NCI-H1105 treated with DMSO at 0.1 percent for 48 hours (cell line): ENCODE measurements at places on chromosomes 2 and 18.

- DNase-seq, result peak; percentile 67
These were observed 8.7 kb upstream of the TFCP2L1 start for GRCh38 chr2:121293450-121294325.

DNA sequence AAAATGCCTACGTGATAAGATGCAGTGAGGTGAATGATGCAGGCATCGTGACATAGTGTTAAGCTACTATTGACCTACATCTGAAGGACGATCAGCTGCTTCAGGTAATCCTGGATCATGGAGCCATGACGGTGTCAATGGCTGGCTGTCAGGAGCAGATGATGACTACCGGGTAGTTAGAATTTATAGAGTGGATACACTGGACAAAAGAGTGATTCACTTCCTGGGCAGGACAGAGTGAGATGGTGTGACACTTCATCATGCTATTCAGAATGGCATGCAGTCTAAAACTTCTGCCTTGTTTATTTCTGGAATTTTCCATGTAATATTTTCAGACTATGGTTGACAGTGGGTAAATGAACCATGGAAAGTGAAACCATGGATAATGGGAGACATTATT lies 29.5 kb downstream of the METTL8 start:
- DNase-seq, result no peak

DNA sequence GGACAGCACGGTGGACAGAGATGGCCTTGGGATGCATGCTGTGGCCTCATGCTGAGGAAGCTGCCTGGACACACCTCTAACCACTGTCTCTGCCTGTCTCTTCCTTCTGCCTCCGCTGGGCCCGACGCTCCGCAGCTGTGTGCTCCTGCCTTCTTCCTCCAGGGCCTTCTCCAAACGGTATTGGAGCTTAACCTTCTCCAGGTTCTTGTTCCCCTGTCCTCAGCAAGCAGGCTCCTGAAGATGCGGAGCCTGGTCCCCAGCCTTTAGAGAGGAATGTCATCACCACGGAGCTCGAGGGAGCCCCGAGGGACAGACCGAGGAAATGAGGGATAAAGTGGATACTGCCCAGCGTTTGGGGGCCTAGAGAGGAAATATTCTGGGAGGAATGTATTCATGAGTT lies 155.1 kb downstream of the DYSF start:
- DNase-seq, result no peak

DNA sequence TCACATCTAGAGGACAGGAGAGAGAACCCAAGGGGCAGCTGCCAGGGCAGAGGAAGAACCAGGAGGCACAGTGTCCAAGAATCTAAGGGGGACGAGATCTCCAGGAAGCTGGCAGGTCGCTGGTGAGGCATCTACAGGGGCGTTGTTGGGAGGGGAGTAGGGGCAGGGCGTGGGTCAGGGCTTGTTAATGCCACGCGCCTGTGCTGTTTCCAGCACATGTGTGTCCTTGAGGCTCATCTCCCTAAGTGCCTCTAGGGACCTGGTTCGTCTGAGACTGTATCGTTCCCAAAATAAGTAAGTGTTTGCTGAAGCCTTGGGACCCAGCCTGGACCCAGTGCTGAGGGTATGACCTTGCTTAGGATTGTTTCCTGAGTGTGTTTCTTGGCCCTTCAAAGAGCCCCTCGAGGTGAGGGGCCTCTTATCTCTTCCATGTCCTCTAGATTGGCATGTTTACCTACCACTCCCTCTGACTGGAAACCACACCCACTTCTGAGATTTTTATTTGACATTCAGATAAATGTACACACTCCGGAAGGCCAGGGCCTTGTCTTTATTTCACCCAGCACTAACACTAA lies 22.2 kb downstream of the HK2 start:
- no peak for DNase-seq

DNA sequence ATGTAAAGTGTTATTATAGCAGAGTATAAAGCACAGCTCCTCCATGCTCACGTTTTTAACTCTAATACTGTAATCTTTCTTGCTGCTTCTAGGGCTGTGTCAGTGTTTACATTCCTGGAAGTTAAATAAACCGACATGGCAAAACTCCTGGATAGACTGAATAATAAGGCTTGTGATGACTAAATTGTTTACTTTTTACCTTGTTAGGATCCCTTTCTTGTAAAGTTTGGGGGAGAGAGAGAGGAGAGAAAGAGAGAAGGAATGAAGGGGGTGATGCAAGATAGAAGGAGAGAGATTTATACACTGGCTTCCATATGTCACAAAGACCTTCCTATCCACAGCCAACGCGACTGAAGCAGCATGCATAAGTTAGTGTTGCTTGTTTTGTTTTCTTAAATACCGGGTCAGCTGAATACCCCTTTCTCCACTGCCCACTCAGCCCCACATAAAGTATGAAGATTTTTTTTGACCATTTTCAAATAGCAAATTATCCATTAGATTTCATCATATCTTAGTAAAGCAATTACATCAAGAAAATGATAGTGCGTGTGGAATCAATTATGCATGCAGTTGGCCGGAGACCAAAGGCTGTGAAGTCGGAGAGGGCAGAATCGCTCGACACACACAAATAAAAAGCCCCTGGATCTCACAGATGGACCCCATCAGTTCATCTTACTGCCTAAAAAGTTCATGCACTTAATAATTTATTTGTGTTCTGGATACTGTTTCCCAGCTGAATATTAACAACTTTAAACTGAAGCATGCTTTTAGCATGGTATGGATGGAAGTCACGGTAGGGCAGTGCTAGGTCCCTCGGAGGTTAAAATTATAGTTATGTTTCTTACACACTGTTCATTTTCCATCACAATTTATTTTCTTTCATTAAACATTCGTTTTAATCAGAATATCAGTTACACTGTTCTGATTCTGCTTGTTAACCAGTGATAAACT lies 20.1 kb downstream of the BCL11A start:
- DNase-seq, result no peak

DNA sequence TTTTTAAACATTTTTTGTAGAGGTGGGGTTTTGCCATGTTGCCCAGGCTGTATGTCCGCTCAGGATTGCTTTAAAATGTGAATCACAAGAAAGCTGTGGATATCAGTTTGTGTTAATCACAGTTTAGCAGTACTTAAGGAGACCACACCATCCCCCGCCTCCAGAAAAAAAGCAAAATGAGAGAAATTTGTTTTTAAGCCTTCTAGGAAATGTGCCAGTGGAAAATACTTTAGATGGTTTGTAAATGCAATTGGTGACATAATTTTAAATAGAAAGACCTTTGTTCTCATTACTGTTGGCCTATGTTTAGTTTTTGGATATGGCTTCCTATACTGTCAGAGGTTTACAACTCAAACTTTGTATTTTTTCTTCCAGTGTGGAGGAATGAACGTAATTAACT lies 27.0 kb downstream of the GCA start:
- DNase-seq, result no peak

DNA sequence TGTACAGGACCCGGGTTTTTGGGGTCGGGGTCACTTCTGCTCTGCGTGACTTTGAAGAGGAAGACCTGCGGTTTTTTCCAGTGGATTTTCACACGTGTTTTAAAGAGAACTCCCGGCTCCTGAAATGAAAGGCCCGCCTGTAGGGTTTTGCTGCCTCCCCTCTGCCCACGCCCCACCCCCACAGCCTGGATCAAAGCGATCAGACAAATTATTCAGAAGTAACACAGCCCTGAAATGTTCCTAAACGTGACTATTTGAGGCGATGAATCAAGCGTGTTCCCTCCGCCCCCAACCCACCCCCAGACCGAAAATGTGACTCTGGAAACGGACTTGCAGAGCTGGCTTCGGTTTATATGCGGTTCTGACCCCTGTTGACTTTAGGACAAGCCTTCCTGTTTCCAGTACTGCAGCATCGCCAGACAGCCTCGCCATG lies 28.7 kb upstream of the SMIM21 start:
- no peak for DNase-seq

DNA sequence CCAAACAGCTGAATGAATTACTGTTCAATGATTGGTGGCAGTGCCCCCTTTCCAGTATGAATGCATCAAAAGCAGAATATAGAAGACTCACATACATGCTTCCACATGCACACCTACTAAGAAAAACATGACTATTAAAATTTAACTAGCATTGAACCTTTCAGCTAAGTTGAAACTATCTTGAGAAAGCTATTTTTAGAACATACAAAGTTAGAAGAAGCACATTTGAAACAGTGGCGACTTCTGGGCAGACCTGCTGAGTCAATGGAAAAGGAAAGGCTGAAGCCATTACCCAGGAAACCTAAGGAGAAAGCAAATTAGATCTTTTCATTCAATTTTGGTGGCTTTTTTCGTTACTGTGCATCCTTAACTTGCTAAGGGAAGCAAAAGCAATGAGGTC lies 55.9 kb downstream of the PLA2R1 start:
- no peak for DNase-seq

DNA sequence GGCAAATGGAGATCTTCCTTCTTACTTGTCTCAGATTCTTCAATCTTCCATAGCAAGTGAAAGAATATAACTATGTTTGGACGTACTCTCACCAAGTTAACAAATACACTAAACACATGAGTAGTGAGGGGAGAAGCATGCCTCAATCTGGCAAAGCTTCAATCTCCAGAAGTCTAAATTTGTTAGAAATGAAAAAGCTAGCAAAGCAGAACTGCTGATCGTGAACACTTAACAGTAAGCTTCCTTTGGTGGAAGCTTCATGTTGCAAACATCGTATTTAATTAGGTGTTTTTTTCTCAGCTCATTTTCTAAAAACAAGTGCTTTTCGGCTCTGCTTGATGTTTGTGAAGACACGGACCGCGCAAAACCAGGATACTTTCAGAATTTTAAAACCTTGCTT lies 12.7 kb upstream of the SCN1A start:
- no peak for DNase-seq

GRCh38 chr2:153222231-153223165 lies 256.1 kb downstream of the RPRM start:
- DNase-seq, result no peak

DNA sequence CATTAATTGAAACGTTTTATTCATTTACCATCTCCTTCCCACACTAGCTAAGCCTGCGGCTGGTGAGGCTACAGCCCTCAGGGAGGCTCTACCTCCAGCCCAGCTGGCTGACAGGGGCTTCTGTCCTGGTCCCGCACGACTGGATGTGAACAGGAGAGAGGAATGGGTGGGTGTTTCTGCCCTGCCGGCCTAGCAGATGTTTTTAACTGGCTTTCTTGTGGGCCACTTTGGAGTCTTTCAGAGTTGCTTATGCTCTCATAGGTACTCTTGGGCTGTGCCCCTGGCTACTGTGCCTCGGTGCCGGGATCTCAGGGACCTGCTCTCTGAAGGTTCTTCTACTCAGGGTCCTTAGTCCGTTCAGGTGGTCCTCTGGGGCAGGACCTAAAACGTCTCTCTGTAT lies 184.3 kb upstream of the TWIST2 start:
- no peak for DNase-seq

GRCh38 chr2:220569112-220569897 lies 941.9 kb downstream of the SLC4A3 start:
- peak; percentile 96 for DNase-seq

DNA sequence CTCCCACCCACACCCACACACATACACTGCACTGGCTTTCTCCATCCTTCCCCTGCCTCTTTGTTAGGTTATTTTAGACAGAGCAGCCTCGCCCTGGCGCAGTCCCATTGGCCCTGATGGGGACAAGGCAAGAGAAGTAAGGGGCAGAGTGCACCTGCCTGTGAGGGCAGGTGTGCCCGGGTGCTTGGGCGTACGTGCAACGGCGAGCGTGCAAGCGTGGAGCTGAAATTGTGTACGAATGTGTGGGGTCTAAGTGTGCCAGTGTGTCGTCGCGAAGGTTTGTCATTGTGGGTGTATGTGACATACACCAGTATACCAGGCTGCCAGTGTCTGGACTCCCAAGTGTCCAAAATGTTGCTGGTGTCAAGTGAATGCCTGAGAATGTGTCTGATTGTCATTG lies 544 bp downstream of the LRATD1 start:
- DNase-seq, result peak; percentile 57

DNA sequence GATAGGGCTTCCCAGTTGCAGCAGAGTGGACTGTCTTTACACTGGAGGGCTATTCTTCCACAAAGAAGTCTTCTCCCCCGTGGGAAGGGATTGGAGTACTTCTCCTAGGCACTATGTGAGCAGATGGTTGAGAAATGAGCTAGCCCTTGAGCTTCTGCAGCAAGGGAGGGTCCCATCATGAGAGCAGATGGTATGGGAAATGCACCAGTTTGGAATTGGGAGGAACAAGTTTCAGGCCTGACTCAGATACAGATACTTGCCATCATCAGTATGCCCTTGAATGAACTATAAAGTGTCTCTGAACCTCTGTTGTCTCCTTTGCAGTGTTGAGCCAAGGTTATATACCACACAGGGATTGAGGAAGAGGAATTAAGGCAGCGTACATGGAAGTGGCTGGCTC lies 757.4 kb downstream of the RNF144A start:
- DNase-seq, result no peak

DNA sequence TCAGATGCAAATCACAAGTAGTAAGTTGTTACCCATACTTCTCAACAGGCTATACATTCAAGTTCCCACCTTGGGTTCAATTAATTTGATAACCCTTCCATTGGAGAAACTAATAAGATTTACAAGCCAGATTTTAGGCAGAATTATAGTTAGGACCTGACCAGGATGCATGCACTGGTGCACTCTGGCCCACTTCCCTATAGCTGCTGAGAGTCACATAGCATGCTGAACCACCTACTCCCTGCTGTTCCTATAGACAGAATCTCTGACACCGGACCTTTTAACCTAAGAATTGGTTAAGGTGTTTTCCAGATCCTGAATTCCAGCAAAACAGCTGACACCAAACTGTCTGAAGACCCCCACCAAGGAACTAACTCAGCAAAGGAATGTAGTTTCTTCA lies 26.2 kb downstream of the FAM210A start:
- no peak for DNase-seq

DNA sequence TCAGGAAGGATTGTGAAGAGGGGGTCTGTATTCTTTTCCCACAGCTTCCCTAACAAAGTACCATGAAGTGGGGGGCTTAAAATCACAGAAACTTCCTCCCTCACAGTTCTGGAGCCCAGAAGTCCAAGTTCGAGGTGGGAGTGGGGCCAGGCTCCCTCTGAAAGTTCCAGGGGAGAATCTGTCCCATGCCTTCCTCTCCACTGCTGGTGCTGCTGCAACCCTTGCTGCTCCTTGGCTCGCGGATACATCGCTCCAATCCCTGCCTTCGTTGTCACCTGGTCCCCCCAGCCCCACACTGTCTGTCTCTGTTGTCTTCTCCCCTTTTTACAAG lies 134.1 kb downstream of the DDX1 start:
- no peak for DNase-seq

GRCh38 chr2:237159006-237159911 lies 73.6 kb downstream of the COPS8 start:
- DNase-seq, result no peak

GRCh38 chr2:102438111-102438510 lies 15.2 kb downstream of the IL18RAP start:
- DNase-seq, result no peak

- DNase-seq, result no peak
These were observed 95.1 kb upstream of the RFX8 start for GRCh38 chr2:101569886-101570520.
